Head of caudate nucleus (tissue), 42 donors: ENCODE measurements at places on chromosomes 7 and 10.

GRCh38 chr7:36303202-36304098 lies 86.2 kb upstream of the ANLN start:
- peak; percentile 67 for DNase-seq

DNA sequence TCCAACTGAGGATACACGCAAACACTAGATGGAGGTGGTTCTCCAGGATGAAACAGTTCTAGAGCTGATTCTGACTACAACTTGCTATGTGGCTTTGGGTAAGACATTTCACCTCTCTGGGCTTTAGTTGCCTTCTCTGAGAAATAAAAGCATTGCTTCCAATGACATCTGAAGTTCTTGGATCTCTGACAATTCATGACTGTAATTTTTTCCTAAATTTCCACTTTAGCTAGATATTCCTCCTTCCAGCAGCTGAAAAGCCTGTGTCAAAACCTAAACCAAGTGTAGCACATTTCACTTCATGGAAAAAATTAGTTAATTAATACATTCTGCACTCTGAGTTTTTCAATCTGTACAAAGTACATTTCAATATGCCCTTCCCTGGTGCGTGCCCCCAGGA lies 50.0 kb upstream of the ANK3 start:
- DNase-seq: no peak

- no peak for DNase-seq
These were observed 164.3 kb upstream of the SVIL start for GRCh38 chr10:29798921-29799690.

GRCh38 chr7:151482883-151483710 lies 36.6 kb downstream of the RHEB start:
- DNase-seq: no peak

DNA sequence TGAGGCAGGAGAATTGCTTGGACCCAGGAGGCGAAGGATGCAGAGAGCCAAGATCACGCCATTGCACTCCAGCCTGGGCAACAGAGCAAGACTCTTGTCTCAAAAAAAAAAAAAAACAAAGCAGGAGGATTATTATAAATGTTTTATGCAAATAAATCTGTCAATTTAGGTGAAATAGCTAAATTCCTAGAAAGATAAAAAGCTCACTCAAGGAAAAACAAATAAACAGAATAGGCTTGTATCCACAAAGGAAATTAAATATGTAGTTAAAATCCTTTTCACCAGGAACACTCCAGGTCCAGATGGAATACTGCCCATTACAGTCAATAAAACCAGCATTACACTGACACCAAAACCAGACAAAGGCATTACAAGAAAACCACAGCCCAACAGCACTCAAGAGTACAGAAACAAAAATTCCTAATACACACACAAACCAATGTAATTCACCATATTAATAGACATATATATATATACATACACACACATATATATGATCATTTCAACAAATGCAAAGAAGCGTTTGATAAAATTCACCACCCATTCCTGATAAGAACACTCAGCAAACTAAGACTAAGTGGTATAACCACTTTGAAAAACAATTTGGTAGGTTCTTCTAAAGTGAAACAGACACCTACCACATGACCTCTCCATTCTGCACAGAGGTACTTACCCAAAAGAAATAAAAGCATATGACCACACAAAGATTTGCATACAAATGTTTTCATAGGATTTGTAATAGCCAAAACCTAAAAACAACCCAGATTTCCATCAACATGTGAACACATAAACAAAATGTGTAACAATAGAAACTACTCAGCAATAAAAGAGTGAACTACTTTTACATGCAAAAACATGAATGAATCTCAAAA lies 38.8 kb downstream of the ABI1 start:
- DNase-seq: no peak

GRCh38 chr10:55629793-55630490 lies 731.1 kb downstream of the ZWINT start:
- peak; percentile 32 for DNase-seq

DNA sequence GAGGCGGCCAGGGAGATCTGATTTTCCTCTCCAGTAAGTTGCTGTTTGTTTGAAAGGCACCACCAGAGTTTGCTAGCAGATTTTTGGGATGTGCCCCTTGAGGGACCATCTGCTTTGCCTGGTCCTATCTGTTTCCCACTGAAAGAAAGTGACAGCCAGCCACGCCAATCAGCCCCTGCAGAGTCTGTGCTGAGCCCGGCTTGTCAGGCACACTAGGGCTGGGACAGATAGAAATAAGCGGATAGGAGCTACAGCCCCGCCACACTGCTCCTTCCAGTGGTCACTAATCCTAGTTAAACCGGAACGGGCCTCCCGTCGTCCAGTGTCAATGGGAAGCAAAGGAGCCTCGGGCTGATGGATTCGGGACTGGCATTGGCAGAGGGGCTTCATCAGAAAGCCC lies 161.9 kb upstream of the PRR15 start:
- DNase-seq: no peak
